Activated T-cell treated with anti-CD3 and anti-CD28 coated beads, Interleukin-2, amount 50 U/mL, for 4 hours (primary cell): ENCODE measurements at places on chromosomes 5 and 9.

DNA sequence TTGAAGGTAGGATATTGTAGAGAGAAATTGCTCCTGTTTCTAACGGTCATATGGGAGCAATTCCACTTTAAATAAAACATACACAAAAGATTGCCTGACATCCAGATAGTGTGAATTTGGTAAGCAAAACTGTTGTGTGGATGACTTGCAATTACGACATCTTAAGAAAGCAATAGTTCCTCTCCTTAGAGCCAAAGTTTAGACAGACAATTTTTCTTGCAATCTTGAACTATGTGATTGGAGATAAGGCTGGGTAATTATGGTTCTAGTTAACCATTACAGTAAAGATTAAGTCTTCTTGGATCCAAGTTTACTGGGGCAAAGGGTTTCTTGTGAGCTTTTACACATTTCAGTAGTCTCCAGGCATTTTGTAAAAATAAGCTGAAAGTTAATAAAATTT, 1080.6 kb upstream of the CDH6 start:
- no peak for DNase-seq

DNA sequence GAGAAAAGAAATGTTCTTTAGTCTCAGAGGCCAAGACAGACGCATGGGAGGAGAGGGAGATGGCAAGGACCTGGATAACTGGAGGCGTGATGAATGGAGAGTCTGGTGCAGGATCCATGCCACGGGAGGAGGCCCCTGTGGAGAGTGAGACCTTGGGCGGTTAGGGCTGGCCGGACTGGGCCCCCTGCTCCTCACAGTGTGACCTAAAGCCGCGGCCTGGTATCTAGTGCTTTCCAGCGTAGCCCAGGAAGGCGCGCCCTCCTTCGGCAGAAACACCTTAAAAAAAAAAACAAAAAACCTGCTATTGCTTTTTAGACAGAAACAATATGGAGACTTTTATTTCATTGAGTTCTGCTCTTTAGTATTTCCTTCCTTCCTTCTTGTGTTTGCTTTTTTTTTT, 33.1 kb downstream of the SCGB3A1 start:
- DNase-seq = no peak

DNA sequence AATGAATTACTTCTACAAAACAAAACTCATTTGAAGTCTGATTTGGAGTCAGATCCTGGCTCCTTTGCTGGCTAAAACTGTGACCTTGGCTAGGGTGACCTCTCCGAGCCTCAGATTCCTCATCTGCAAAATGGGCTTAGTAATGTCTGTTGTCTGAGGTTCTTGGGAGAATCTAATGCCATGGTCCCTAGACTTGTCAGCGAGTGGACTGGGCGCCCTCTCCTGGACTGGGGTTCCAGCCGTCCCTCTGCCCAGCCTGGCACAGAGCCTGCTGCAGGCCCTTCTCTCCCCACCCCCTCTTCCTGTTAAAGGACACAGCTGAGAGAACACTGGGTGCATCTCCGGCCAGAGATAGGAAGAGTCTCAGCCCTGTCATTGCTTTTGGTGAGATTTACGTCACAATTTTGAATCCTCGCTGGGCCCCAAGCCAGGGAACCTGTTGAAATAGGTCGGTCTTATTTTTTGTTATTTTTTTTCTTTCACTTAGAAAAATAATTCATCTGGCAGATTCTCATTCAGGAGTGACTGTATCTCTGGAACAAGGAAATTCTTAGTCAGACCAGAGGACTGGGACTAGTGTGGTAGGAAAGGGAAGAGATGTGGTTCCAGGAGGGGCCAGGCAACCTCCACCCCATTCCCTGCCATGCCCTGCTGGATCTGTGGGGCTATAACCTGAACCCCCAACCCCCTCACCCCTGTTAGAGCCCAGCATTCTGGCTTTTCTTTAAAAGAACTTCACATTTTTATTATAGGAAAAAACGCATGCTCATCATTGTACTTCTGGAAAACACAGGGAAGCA, 48.2 kb upstream of the RPL26L1 start:
- DNase-seq = no peak

DNA sequence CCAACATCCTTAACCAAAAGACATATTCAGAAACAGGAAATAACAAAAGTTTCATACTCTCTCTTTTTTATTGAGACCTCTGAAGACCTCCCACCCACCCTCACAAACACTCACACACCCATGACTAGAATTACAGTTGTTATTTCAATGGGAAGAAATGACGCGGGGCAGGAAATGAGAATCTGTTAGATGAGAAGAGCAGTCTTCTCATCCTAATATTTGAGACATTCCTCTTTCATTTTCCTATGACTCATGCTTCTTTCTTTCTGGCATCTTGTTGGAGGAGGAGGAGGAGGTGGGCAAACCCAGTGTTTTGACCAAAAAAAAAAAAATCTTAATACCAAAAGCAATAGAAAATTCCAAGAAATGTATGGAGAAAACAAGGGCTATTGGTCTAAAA, 179.5 kb upstream of the TARS1 start:
- DNase-seq = no peak

DNA sequence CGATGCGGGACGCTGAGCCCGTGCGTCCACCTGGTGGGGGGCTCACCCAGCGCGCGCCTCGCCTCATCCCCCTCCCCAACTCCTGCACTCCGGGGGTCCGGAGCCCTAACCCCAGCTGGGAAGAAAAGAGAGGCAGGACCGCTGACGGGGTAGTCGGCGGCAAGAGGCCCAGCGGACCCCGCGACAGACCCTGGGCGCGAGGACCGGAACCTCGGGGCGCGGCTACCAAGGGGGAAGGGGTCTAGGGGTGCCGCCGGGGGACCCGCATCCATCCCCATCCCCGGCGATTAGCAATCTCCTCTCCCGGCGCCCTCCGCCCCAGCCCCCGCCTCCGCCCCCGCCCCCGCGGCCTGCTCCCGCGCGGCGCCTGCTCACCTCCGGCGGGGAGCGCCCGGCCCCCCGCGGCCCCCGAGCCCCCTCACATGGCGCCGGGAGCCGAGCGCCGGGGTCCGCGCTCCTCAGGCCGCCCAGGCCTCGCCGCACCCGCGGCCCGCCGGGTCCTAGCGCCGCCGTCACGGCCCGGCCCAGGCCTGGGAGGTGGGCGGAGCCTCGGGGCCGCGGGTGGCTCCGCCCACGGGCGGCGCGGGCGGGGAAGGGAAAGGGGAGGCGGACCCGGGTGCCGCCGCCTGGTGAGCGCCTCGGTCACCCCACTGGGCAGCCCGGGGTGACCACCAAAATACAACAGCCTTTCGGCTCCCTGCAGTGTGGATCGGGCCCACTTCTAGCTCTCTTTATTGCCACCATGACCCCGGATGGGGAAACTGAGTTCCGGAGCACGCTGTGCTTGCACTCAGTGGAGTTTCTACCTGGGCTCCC, at the start of gene ST6GALNAC6:
ST6GALNAC6 (minus strand) TSS at position 476 of the 816 bp plus-strand sequence. CDS start 1,622 bp downstream, outside the sequence.
- DNase-seq = peak; percentile 60

DNA sequence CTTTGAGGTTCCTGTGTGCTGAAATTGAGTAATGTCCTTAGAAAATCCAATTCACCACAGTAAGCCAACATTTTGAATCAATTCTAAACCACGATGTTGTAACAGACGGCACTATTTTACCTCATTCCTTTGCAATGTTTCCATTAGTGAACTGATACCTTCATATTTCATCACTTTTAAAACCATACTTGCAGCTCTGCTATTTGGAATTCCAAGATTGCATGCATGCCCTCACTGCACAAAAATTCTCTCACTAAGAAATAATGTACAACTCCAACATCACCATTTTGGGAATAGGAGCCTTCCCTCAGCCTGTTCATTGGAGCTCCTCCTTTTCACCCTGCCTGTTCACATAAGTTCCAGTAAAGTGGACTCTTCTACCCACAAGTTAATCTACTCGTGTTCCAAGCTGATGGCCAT, 74.8 kb upstream of the TGFBR1 start:
- DNase-seq = no peak

GRCh38 chr5:169300468-169301385, at the start of gene SLIT3:
Gene SLIT3, minus strand, starts transcription at chr5:169301139. Its CDS starts 430 bp downstream, at chr5:169300709.
- DNase-seq = no peak

DNA sequence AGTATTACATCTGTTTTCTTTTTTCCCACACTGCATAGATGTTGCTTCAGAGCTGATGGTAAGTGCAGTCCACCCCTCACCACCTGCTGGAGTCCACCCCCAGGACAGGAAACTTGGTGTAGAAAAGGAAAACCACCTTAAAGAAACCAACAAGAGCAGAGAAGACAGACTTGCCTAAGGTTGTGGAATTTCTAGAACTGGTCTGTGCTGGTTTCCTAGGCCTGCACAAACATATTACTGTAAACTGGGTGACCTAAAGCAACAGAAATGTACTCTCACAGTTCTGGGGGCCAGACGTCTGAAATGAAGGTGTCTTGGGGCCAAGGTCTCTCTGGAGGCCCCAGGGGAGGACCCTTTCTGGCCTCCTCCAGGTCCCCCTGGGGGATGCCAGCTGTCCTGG, 293.4 kb upstream of the IRX1 start:
- no peak for DNase-seq

- no peak for DNase-seq
Measured at GRCh38 chr9:93097511-93098201, 1.6 kb downstream of the CARD19 start.

GRCh38 chr9:137461663-137462395, 2.7 kb upstream of the NSMF start:
- DNase-seq = peak; percentile 60

GRCh38 chr5:137714946-137715345, 20.9 kb downstream of the KLHL3 start:
- DNase-seq = no peak

GRCh38 chr5:157710882-157711281, 20.3 kb upstream of the THG1L start:
- no peak for DNase-seq

DNA sequence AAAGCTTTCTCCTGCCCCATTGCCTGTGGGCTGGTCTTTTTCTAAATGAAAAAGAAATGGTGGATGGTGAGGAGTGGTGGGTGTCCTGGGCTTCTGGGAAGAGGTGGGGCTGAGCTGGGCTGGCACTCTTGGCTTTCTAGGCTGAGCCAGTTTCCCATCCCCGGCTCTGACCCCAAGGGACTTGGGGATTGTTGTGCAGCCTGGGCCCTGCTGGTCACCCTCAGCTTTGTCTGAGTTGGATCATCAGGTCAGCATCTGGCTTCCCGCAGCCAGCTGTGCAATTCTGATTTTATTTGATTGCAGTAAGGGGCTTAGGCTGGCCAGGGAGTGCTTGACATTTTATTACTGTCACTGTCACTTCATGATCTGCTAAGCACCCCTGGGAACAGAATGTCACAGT, 25.3 kb downstream of the GLRA1 start:
- DNase-seq = no peak

DNA sequence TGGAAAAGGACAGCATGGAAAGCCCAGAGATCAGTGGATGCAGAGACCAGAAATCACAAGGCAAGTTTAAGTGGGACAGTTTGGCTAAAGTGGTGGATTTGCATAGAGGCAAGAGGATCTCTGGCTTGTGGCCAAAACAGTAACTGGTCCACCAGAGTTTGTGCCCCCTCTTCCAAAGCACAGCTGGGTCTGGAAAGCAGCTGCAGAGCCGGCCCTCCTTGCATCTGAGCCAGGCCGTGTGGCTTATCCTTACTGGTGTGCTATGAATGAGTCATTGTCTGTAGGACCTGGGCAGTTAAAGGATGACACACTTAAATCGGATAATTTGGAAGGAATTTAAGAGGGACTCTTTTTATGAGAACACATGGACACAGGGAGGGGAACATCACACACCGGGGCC, 146.6 kb downstream of the PIP5K1B start:
- no peak for DNase-seq

GRCh38 chr5:15650266-15650665, 150.3 kb downstream of the FBXL7 start:
- DNase-seq = no peak

DNA sequence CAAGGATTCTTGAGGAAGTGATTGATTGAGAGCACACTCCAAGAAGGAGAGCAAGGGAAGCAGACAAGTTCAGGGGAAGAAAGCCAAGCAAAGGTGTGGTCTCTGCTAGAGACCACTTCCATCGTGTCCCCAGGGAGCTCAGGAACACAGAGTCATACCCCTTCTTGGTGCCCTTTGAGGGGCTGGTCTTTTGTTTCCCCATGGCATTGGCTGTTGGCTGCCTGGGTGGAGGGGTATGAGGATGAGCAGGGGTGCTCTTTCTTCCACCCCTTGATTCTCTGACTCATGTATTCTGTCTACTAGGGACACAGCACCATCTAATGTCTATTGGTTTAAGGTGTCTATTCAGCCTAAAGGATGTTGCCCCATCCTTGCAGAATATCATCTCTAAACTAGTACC, 11.5 kb upstream of the SPOCK1 start:
- DNase-seq = no peak

DNA sequence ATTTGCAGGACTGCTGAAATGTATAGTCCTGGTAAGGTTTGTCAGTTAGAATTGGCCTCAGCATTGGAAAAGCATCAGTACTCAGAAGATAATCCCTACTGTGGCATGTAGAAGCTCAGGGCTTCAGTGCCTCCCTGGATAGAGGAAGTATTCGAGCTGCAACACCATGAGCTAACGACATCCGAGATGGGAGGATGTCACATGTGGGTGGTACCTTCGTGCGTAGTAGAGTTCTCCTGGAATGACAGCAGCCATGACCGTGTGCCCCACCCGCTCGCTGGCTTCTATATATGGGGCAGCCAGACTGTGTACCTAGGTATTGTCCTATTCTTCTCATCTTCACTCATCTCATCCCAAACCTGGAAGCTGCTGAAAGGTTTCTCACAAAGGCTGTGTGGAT, 345.8 kb upstream of the KLF9 start:
- DNase-seq = no peak

- no peak for DNase-seq
Measured at GRCh38 chr5:10275460-10275859, 25.4 kb downstream of the CCT5 start.
